ENCODE measurements at places on chromosomes 3 and 15.

DNA sequence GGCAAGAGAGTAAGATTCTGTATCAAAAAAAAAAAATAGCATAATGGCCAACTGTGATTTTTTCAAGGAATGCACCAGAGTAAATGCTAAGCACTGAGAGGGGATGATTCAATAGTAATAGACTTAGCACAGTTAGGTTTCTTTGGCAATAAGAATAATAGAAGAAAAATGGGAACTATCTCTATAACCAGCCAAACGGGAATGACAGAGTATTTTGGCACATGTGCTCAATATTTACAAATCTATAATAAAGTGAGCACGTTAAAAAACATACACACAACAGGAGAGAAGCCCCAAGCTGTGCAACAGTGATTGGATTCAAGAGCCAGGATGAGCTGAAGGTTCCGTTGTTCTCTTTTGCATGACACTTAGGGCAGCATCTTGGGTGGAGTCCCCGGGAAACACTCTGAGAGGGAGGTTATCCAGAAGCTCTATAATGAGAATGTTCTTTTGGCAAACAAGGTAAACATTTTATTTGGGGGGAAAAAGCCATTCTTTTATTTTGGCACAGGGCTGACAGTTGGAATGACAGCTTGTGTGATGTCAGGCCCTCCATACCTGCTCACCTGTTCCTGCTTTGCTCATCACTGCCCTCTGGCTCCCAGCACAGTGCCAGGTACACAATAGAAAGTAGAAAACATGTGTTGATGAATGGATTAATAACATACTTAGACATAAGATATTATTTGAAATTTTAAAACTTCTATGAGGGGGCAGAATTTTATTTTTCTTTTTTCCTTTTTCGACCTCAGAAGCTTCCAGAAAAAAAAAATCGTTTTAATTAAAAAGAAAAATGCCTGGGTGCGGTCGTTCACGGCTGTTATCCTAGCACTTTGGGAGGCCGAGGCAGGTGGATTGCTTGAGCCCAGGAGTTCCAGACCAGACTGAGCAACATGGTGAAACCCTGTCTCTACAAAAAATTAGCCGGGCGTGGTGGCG is 44.0 kb upstream of the MUC4 start:
- no peak for DNase-seq

GRCh38 chr3:4979428-4980228 is at the start of gene BHLHE40:
Gene BHLHE40, plus strand, starts transcription at chr3:4979437. Its CDS starts 282 bp downstream, at chr3:4979719.
- no peak for DNase-seq

DNA sequence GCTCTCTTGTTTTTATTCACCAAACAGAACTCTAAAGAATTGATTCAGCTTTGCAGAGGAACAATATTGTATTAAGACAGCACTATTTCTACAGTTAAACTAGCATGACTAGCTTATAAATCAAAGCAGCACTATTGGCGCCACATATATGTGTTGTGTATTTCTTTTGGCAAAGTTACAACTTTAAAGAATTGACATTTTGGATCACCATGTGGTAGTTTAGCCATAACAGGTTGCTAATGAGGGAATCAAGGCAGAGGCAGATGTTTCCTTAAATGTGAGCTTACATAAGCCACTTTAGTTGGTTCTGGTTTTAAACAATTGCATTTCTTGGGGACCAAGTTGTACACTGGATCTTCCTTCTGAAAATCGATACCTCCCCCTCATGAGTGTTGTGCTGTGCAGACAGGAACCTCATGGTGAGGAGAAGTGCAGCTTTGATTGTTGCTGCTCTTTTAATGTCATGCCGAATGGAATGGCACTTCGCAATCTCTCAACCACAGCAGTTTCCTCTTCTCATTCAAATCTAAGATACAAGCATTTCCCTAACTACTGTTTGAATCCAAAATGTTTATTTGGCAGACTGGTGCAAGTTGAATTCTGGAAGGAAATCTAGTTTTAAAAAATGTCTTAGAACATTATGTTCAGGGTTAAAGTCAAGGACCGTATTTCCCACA is 151.2 kb downstream of the MYRIP start:
- no peak for DNase-seq

DNA sequence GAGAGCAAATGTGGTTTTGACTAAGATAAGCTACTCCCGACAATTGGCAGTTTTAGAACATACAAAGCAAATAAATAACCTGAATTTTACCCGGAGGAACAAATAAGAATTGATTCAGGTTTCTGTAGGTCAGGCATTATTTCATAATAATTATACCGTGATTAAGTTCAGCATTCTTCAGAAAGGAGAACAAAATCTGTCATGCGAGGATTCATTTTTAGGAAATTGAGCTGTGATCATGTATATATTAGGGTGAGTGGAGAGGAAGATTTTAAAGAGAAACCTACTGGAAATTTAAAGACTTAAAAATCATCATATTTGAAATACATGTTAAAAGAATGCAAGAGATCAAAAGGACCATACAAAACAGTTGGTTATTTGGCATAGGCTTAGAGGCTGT is 20.5 kb downstream of the ZNF609 start:
- DNase-seq = no peak

DNA sequence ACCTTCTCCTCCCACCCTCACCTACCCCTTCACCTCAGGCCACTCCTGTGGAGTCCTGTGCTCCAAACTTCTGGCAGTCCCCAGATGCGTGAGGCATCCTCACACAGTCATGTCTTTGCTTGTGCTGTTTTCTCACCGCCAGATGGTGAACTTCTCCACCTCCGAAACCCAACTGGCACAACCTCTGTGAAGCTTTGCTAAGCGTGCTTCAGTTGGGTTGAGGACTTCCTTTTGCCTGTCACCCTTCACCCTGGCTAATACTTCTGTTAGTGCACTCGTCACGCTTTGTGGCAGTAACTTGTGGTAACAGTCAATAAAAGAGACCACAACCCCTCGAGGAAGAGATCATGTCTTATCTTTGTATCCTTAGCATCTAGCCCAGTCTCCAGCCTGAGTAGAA is 42.0 kb upstream of the SKOR1 start:
- no peak for DNase-seq

DNA sequence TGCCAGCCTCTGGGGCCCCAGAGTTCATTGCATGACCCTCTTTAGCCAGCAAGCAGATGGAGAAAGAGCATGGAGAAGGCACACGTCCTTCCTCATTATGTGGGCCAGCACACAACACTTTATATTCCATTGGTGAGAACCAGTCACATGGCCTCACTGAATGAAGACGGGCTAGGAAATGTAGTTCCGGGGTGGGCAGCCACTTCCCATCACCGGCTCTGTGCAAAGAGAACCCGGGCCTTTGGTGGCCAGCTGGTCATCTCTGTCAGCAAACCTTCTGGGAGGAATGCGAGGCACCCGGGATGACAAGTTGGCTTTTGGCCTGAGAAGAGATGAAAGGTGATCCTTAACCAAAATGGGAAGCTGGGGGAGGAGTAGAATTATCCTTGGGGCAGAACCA is 90.2 kb upstream of the VGLL4 start:
- no peak for DNase-seq

DNA sequence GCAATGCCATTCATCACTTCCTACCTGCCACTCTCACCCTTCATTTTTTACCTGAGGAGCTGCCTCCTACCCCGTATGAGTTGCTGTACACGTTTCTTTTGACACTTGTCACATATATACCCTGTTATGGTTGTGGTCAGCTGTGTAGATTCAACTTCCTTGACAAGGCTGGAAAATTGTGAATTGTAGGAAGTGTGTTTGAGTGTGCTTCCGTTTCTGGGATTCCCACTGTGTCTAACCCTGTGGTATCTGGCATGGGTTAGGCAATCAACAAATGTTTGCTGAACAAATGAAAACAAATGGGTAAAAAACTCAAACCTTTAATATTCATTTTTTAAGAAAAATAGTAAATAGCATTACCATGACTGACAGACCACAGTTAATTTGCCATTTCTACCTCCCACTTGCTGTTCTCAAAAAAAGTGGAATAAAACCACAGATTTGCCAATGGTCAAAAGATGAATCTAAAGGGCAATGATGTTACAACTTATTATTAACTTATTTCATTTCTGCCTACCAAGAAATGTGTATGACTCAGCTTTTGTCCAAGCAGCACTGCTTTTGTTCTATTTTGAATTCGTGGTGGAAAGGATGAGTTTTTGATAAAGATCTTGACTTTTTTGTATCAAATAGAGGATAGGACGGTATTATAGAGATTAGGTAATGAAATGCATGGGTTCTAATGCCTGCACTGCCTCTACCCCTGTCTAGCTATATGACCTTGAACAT is 404.6 kb downstream of the LPP start:
- DNase-seq = no peak

- no peak for DNase-seq
Observed at GRCh38 chr3:127821394-127821793, 921 bp downstream of the MGLL start.

DNA sequence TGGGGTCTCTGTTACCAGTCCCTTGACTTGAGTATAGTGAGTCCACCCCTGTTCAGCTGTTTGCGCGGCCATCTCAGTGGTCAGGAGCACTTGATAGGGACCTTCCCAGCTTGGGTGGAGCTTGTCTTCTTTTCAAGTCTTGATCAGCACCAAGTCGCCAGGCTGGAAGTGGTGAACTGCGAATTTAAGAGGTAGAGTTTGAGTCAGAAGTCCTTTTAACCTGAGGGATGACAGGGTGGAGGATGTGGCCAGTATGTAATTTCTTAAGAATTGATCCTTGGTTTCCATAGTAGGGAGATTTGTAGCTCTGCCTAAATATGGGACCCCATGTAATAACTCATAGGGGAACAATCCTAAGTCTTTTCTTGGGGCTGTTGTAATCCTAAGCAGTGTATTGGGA is 86.3 kb upstream of the XCR1 start:
- no peak for DNase-seq

DNA sequence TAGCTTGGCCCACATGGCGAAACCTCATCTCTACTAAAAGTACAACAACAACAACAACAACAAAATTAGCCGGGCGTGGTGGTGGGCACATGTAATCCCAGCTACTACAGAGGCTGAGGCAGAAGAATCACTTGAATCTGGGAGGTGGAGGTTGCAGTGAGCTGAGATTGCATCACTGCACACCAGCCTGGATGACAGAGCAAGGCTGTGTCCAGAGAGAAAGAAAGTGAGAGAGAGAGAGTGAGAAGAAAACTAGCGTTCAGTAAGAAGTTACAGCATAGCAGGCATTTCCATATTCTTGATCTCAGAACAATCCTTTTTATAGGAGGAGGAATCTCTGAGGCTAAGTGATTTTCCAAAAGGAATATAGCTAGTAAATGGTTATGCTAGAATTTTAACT is 1076.1 kb downstream of the AGBL1 start:
- no peak for DNase-seq

DNA sequence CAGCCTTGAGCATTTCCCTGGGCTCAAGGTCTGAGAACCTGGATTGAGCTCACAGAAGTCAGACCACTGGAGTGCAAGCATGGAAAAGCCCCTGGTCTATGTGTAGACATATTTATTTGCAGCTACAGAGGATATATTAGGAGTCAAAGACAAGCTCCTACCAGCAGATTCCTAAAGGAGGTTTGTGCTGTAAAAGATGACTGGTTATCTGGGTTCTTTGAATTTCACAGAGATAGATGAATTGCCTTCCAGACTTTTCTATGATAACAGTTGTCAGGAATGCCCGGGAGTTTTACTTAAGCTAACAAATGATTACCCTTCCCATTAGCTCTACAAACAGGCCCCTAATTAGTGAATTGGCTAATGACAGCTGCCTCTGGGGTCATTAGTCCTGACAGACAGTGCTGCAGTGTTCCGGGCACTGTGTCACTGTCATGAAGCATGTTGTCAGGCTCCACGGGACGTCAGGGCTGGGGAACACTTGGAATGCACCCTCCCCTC is 48.8 kb upstream of the PLXNA1 start:
- no peak for DNase-seq

- DNase-seq = peak; percentile 86
Observed at GRCh38 chr15:63487076-63487757, 17.2 kb upstream of the USP3 start.

- no peak for DNase-seq
Observed at GRCh38 chr3:57963811-57964346, 44.3 kb upstream of the FLNB start.

- DNase-seq = no peak
Observed at GRCh38 chr3:142057331-142057725, 92.0 kb downstream of the TFDP2 start.

- DNase-seq = no peak
Observed at GRCh38 chr15:33735637-33736247, 232.6 kb upstream of the CHRM5 start.

- DNase-seq = peak; percentile 5
Observed at GRCh38 chr3:65963787-65964677, 74.7 kb downstream of the MAGI1 start.

DNA sequence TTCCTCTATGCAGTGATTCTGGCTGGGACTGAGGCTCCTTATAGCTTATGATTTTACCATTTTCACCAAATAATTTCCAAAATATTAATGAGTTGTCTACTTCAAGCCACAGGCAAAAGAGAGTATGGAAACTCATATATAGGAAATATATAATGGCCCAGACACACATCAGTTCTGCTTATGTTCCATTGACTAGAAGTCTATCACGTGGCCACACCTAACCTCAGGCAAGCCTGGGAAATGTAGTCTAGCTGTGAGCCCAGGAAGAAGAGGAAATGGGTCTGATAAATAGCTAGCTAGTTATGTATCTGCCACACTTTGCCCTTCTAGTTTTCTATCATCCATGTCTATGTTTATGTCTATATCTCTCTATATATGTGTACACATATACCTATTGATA is 195.1 kb downstream of the OTOL1 start:
- no peak for DNase-seq

DNA sequence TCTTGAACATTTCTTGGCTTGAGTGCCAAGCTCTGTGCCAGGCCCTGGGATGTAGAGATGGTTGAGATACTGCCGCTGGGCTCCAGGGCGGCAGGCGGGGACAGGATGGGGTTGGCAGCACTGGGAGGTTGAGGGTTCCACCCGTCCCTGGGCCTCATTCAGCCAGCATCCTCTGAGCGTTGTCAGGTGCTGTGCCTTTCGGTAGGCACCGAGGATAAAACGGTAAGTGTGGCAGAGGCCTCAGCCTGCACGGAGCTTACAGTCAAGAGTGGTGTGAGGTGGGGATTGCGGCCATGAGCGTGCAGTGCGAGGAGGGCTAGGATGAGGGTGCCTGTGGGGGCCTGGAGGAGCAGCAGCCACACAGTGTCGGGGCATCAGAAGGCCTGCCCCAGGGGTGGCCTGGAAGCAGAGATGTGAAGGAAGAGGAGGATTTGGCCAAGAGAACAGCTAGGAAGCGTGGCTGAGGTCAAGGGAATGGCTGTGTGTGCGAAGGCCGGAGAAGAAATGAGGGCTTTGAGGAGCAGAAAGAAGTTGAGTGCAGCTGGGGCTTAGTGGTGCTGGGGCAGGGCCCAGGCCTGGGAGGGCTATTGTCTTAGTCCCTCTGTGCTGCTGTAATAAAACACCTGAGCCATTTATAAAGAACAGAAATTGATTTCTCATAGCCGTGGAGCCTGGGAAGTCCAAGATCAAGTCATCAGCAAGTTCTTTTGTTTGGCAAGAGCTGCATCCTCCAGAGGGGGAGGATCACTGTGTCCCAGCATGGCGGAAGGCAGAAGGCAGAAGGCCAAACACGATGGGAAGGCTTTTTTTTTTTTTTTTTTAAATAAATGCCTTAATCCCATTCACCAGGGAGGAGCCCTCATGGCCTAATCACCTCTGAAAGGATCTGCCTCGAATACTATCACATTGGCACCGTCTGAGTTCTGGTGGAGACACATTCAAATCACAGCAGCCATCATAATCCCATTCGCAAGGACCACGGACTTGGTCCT is 22.7 kb downstream of the CORO2B start:
- no peak for DNase-seq
